ENCODE measurements at places on chromosomes 5 and 9. TPM values are rescaled to one million over a fixed set of nuclear protein-coding genes. Genes with fewer than 3 reads are reported as not detected.

ARL14EPL gene
- total RNA-seq = 1.9 TPM

OR1Q1 gene
- total RNA-seq = 9.6 TPM

FOXD4L3 gene
- 1.4 TPM for total RNA-seq

ROPN1L gene
- 7.5 TPM for total RNA-seq

TEK gene
- 28.6 TPM for total RNA-seq

ADAMTS6 gene
- total RNA-seq = 104 TPM

FBP2 gene
- not detected for total RNA-seq

AP3B1 gene
- total RNA-seq = 60.9 TPM

STING1 gene
- 26.2 TPM for total RNA-seq

TLR4 gene
- 14.7 TPM for total RNA-seq

PRSS3 gene
- 11.3 TPM for total RNA-seq

DNA sequence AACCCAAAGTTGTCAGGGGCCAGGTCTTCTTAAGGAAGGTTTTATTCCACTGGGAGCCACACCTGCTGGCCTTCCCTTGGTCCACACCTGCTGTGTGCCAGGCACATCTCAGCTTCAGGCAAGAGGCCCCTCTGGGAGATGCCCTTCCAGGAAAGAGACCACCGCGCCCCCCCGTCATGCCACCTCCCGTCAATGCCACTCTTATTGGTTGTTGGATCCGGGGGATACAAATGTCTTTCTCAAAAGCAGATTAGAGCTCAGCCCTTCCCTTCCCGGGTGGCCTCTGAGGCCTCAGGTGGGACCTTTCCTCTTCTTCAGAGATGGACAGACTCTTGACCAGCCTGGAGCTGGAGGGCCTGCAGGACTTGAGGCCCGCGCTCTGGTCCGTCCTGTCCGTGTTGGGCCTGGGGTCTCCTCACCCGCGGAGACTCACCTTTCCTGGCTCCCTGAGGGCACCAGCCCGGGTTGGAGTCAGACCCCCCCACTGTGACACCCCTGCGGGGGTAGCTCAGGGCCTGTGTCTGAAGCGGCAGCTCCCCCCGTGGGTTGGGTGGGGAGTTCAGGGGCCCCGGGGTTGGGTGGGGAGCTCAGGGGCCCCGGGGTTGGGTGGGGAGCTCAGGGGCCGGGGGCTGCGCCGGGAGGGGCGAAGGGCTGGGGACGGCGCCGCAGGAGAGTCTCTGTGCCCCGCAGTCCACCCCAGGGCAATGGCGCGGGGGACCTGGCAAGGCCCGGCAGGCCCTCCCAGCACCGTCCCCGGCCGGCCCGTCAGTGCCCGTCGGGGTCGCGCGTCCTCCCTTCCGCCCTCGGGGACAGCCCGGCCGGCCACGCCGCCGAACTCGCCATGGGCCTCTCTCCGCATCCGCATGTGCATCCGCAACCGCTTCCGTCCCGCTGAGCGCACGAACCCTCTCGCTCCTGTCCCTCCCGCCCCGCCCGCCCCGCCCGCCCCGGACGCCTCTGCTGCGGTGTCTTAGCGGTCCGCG lies 3.7 kb upstream of the SLC9A3 start:
- DNase-seq = no peak

DNA sequence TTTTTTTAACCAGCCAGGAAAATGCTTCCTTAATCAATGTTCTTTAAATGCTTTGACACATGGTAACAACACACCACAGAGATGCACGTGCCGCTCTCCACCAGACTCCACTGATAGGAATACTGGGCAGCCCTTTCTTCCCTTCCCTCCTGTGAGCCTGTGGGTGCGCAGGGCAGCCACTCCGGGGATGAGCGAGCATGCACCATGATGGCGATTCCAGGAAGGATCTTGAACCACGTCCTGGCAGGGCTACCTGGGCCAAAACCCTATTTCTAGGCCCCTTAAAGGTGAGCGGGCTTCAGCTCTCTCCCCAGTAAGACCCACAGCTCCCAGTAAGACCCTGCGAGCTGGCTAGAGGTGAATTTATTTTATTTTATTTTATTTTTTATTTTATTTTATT lies 128.2 kb downstream of the MVB12B start:
- DNase-seq = no peak

DNA sequence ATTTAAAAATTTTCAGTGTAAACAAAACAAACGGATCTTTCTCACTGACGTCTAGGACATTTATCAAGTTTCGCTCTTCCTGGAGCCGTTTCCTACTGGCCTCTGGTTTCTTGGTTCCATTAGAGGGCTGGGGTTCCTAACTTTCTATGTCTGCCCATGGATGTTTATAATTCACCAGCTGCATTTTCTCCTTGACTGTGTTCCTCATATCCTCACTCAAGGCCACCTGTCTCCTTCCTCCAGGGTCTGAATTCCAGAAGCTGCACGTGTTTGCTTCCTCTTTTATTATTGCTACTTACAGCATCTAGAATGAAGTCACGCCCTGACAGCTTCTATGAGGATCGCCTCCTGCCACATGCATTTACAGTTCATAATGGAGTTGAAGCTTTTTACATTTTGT lies 74.1 kb upstream of the BASP1 start:
- no peak for DNase-seq

GRCh38 chr5:164010900-164011299 lies 505.5 kb downstream of the MAT2B start:
- no peak for DNase-seq

DNA sequence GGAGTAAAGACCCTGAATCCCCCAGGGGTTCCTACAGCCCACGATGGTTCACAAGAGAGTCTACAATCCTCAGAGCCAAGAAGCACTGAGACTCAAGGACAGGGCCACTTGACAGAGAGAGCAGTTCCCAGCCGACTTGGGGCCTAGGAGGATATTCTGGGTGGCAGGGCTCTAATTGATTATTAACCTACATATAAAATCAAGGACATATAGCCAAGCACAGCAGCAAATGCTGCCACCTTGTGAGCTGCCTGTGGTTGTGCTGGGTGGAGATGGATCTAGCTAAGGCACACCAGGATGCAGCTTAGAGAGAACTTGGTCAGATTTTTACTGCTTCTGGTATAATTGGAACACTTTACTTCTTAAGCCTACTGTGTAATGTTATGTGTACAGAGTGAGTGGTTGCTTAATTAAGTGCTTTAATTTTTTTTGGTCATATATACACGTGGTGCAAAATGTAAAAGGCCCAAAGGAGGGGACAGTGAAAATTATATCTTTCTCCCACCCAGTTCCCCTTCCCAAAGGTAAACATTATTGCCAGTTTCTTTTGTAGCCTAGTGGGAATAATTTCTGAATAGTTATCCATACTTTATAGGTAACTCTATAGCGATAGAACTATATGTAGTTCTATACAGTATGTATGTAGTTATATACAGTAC lies 78.8 kb downstream of the F2RL2 start:
- peak; percentile 58 for DNase-seq

- DNase-seq = no peak
These were observed 214.2 kb downstream of the ELAVL2 start for GRCh38 chr9:23611869-23612268.

GRCh38 chr9:84297162-84297821 lies 43.3 kb downstream of the SLC28A3 start:
- DNase-seq = peak; percentile 32

- DNase-seq = no peak
These were observed 381.2 kb upstream of the PDE4D start for GRCh38 chr5:60274747-60275146.

DNA sequence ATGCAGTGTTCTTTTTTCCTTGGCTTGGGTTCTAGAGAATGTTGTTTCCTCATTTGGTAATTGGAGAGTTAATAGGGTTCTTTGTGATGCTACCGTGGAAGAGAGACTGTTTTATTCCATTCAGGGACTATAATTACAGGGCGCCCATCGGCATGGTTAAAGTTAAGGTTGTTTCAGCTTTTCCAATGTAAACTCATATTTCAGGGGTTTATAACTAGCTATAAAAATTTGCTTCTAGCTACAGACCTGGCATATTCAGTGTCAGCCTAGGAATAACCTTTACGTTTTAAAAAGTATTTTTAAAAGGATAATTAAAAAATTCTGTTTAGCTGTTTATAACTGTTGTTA lies 99.1 kb downstream of the AOPEP start:
- DNase-seq = no peak

DNA sequence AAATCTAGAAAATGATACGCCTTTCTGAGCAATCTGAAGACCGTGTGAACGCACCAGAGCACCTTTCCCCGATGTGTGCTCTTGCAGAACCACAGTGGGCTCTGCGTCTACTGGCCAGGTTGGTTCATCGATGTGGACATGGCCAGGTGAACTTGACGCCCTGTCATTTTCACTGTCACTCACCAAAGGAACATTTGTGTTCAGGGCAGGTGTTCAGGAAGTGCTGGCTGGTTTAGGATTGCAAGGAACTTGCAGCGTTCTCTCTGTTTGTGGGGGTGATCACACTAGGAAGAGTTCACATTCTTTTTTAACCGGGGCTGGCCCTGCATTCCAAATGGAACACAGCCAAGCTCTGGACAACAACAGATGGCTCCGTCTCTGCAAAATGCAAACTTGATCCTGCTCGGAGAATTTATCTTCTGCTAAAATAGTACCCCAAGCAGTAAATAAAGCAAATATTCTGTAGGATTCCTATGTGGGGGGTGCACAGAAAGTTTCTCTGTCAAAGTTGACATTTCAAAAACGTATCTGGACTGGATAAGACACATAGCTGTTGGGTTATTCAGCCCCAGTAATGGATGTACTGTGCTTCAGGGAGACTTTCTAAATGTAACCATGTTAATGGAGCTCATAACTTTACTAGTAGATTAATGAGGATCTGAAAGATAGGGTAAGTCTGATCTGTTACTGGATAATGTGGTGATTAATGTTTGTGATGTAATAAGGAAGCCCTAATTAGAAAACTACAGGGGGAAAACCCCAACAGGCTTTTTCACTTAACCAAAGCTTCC lies 45.7 kb upstream of the FANCC start:
- DNase-seq = peak; percentile 86

- DNase-seq = peak; percentile 75
These were observed 38.9 kb downstream of the SLC35D2 start for GRCh38 chr9:96344458-96345180.

GRCh38 chr5:95673081-95673480 lies 9.7 kb downstream of the SPATA9 start:
- peak; percentile 46 for DNase-seq

DNA sequence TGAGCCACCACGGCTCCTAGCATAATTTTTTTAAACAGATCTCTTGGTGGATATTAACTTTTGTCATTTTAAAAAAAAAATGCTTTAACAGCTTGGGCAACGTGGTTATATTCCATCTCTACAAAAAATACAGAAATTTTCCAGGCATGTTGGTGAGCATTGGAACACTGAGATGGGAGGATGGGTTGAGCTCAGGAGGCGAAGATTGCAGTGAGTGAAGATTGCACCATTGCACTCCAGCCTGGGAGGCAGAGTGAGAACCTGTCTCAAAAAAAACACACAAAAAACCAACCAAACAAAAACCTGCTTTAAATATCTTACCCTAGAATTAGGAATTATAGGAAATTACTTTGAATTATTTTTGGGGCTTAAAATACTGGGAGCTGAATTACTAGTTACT lies 55.2 kb downstream of the NSD1 start:
- no peak for DNase-seq

DNA sequence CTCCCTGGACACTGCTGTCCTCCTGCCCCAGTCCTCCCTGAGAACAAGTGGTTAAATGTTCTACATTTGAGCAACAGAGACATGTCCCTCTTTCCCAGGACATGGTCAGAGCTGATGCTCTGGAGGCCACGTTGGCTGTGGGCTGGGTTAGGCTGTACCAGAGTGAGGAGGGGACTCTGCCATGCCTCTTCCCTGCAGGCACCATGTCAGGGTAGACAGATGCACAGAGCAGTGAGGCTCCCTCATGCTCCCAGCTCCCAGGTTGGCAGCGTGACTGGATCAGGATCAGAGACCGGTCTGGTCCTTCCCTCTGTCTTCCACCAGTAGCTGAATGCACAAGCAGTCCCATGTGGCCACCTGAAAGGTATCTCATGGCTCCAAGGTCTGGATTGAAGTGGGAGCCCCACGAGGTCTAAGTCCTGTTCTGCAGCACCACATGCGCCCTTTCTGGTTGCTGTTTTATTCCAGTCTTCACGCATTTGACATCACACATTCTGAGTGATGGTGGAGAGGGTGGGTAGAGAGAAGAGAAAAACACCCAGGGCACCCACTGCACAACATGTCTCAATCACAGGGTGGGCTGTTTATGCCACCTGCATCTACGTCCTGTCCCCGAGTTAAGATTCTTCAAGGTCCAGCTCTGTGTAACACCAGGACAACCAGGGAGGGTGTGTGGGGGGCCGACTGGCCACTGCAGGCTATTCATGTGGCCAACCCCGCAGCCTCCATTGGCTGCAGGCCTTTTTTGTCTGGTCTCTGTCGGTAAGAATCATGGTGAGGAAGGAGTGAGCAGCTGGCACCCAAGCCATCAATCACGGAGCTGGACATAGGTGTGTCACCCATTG lies 204.9 kb downstream of the FANCC start:
- DNase-seq = no peak

- DNase-seq = no peak
These were observed 2.2 kb downstream of the FNIP1 start for GRCh38 chr5:131794586-131794985.

DNA sequence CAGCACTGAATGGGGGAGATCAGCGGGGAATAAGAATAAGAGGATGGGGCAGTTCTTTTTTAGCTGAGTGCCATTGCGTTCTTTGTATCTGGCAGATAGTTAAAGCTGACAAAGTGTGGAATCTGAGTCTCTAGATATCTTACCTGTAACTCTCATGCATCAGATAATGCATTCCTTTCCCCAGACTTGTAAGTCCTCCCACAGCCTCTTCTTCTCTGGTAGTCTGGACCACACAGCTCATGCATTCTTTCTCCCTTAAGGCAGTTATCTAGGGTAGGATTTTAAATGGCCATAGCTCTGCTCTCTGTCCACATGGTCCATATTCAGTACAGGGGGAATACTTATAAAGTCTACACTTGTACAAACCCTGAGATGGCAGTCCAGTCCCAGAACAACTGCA lies 54.0 kb upstream of the FGF10 start:
- DNase-seq = no peak

DNA sequence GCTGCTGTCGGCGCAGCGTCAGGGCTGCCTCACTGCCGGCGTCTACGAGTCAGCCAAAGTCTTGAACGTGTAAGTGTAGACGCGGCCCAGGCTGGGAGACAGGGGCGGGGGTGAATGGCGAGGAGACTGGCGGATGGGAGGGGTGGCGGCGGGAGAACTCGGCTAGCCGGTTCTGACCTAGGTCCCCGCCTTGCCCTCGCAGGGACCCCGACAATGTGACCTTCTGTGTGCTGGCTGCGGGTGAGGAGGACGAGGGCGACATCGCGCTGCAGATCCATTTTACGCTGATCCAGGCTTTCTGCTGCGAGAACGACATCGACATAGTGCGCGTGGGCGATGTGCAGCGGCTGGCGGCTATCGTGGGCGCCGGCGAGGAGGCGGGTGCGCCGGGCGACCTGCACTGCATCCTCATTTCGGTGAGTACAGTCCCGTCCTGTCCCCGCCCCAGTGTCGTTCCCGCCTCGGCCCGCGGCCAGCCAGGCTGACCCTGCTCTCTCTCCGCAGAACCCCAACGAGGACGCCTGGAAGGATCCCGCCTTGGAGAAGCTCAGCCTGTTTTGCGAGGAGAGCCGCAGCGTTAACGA lies 745 bp downstream of the GADD45G start:
- peak; percentile 67 for DNase-seq

DNA sequence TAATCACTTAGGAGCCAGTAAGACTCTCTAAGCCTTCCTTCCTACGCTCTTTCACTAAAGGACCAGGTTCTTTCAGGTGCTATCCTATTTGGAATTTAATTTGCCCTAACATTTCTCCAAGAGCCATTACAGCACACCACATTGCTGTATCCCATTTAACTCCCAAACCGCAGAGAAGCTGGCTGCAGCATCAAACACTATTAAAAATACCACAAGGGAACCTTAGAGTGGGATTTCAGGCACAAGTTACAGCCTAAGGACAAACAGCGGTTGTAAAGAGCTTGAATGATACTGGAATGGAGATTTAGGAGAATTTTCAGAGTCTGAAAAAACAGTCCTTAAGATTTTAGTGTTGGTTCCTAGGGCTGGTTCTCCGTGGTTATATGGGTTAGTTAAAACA lies 566.4 kb downstream of the RAB3C start:
- DNase-seq = no peak
